ENCODE measurements at places on chromosomes 2 and 18.

- DNase-seq: no peak
Measured at GRCh38 chr18:73669297-73669696, 478.3 kb downstream of the FBXO15 start.

GRCh38 chr2:147182260-147182659 is 662.6 kb upstream of the ACVR2A start:
- DNase-seq: peak; percentile 65

GRCh38 chr2:119674711-119675500 is 4.1 kb upstream of the TMEM177 start:
- no peak for DNase-seq

GRCh38 chr18:9495916-9496705 is 20.8 kb downstream of the RALBP1 start:
- DNase-seq: no peak

- no peak for DNase-seq
Measured at GRCh38 chr18:25047421-25047820, 304.5 kb downstream of the ZNF521 start.

DNA sequence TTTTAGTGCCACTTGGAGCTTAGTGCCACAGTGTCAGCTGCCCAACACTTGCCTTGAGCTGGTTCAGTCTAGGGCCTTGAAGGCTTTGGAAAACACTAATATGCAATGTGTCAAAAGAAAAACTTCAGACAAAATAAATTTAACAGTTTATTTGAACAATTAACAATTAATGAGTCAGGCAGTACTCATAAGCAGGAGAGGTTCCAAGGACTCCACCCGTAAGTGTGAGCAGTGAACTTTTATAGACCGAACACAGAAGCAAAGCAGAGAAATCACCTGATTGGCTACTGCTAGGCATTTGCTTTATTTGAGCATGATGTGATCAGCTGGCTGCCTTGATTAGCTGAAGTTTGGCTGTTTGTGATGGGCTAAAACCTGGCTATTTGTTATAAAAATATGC is 49.5 kb upstream of the TBC1D8 start:
- no peak for DNase-seq

DNA sequence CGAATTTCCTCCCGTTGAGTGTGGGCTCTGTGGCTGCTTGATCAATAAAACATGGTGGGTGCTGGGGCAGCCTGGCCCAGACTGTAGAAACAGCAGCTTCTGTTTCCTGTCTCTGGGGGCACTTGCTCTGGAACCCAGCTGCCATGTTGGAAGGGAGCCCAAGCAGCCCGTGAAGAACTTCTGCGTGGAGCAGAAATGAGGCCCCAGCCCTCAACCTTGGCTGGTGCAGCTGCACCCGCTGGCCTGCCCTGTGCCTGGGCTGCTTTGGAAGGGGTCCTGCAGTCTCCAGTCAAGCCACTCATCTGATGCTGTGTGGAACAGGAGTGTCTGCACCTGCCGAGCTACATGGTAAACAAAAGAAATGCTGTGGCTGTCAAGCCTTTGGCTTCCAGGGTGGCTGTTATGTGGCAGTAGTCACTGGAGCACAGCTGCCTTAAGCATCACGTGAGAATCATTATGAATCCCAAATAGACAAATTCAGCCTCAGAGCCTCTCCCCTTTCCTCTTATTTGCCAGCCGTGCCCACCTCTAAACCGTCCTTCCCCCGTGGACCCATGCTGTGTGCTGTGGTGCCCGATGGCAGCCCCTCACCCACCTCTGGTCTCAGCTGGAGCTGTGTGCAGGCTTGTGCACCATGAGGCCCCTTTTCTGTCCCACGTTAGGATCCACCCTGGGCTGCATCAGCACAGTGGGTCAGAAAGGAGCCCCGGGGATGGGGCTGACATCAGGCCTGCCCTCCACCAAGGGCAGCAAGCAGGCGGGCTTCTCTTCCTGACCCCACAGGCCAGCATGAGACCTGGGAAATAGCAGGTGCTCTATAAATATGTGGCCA is 134.0 kb upstream of the HDAC4 start:
- DNase-seq: no peak

DNA sequence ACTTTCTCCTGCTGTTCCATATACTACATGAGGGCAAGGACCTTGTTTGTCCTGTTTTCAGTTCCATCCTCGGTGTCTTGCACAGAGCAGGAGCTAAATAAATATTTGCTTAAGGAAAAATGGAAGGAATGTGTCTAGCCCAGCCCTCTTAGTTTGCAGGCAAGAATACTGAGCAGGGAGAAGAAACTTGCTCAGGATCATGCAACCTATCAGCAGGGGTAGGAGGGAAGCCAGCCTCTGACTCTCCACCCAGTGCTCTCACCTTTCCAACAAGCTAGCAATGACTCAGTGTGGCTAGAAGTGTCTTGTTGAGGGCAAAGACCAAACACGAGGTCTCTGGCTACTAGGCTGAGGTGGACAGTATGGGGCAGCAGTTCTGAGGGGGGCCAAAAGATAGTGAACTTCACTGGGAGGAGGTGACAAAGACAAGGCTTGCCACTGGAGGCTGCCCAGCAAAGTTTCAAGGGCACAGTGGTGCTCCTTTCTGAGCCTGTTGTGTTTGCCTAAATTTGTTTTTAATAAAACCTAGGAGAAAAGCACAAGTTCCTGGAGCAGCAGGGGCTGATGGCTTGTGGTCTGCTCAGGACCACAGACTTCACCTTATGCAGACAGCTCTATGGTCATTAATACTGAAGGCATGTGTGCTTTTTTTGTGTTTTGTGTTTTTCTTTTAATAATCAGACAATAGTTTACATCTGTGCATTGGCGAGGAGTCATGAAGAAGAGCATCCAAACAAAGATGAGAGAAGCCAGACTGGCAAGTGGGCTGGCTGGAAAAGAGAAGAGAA is 49.1 kb upstream of the CTAGE1 start:
- no peak for DNase-seq

DNA sequence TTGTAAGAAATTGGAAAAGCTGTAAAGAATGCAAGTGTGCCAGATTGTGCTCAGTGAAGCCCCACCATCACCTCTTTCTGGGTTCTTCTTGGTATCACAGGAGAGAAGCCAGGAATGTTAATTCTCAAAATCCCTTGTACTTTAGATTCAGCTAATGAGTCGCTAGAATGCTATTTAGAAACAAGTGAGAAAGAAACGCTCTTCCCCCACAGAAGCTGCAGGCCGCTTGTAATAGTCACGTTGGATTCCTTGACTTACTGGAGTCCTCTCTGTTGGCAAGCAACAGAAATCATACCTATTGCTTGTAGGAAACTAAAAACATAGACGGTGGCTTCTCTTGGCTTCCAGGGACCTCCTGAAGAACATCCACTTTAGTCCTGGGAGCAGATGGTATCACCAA is 375.6 kb upstream of the LRATD1 start:
- no peak for DNase-seq

Measured in stimulated activated CD4-positive, alpha-beta T cell treated with anti-CD3 and anti-CD28 coated beads, Interleukin-1b, Interleukin-23, amount 100 ng/mL, for 48 hours (primary cell).